Osteoblast (primary cell): ENCODE measurements at places on chromosomes 12 and 14. TPM values are rescaled to one million over a fixed set of nuclear protein-coding genes. Genes with fewer than 3 reads are reported as not detected.
A peak's percentile ranks its signal among the peaks of the same experiment; 100 is the strongest.

DNA sequence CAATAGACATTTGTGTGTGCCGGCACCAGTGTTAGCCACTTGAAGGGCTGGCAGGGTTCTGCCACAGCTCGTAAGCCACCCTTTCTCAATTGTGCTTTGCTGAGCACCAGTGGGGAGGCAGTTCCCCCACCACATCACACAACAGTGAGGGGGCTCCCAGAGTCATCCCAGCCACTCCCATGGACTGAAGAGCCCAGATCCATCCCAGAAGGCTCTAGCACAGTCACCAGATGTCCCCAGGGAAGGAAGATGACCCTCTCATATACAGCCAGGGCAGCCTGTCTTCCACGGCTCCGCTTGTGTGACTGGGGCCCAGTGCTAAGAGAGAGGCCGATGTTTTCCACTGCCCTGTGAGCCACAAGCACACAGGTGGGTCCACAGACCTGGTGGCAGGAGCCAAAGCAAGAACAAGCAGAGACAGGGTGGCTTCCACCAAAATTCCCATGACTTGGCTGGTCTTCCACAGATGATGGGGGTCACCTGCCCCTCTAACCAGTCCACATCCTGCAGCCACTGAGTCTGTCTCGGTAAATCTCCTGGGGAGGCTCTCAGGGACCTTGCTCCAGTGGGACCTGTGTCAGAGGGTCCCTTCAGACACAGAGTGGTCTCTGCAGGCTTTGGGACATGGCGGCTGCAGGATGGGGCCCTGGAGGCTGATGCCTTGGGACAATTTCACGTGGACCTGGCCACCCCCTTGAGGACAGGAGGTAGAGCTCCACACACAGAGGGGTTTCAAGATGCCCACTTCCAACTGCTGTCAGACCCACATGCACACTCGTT is 71.9 kb upstream of the DDX11 start:
- peaks cover 17% of the 10 kb centered on the region for H3K4me1 ChIP-seq

CCDC63 gene
- total RNA-seq: not detected in 2 replicates

DNA sequence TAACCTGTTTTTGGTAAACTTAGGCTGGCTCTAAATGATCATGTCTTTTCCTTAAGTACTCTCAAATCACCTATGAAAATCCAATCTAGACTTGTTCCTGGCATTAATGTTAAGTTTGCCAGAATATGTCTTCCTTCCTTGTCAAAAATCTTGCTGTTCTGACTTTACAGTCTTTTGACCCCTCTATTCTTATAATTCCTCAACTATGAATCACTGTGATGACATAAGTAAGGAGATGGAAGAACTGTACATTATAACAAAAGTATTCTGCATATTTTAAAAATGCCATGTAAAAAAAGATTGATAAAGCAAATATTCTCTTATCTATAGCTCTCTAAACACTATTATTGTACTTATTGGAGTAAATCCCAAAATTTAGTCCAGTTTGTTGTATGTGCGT is 51.4 kb upstream of the BAZ1A start:
- peaks cover 7% of the 10 kb centered on the region for H3K4me1 ChIP-seq
- H3K27me3 ChIP-seq: no peaks in the 10 kb centered on the region
- peak; percentile 84 for DNase-seq
- H3K27ac ChIP-seq: no peak overlapping the region
- H3K4me3 ChIP-seq: no peak overlapping the region

IFT81 gene
- total RNA-seq: 18.5 and 20.6 TPM in 2 replicates

FERMT2 gene
- 220 and 280 TPM in 2 replicates for total RNA-seq

EPYC gene
- total RNA-seq: 1.8 TPM in 2 replicates

DNA sequence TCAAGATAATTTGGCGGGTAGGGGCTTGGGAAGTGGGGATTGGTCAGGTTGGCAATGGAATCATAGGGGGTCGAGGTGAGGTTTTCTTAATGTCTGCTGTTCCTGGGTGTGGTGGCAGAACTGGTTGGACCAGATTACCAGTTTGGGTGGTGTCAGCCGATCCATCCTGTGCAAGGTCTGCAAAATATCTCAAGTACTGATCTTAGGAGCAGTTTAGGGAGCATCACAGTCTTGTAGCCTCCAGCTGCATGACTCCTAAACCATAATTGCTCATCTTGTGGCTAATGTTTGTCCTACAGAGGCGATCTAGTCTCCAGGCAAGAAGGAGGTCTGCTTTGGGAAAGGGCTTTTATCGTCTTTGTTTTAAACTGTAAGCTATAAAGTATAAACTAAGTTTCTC is 868.4 kb downstream of the DIO2 start:
- H3K27ac ChIP-seq: no peak overlapping the region
- no peaks in the 10 kb centered on the region for H3K4me1 ChIP-seq
- H3K4me3 ChIP-seq: no peak overlapping the region

PDZRN4 gene
- not detected in 2 replicates for total RNA-seq

GRCh38 chr12:24534622-24535021 is 414.3 kb downstream of the BCAT1 start:
- no peaks in the 10 kb centered on the region for H3K27me3 ChIP-seq
- H3K4me3 ChIP-seq: no peak overlapping the region
- H3K36me3 ChIP-seq: no peaks in the 10 kb centered on the region

DNA sequence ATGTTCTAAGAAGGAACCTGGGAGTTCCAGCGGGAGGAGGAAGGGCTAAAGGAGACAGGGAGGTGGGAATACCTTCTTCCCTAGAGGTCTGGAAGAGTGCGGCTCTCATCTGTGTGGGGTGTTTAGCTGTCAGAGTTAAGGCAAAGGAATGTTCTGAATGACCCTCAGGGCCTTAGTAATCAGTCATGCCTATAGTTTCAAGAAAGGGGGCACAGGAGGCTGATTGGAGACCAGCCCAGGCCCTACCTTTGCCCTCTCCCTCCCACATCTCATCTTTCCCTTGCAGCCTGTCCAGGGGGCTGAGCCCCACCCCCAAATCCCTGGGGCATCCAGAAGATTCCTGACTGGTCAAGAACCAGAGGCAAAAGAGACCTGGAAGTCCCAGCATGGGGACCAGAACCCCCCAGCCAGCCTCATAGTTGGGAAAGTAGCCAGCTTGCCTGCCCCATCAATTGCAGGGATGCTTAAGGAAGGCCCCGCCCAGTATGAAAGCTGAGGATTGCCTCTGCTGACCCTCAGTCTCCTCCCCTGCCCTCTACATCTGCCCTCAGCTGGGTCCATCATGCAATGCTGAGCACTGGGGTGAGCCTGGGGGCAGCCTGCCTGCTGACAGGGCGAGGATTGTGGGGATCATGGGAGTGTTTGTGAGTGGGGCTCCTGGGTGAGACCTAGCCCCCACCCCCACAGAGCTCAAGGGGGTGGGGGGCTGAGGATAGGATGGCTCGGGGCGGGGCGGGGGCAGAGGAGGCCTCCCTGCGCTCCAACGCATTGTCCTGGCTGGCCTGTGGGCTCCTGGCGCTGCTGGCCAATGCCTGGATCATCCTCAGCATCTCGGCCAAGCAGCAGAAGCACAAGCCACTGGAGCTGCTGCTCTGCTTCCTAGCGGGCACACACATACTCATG is 1.8 kb downstream of the GPR162 start:
- H3K4me3 ChIP-seq: no peak overlapping the region
- peak; percentile 77 for DNase-seq
- H3K27ac ChIP-seq: no peak overlapping the region

- no peaks in the 10 kb centered on the region for H3K36me3 ChIP-seq
- H3K27me3 ChIP-seq: no peaks in the 10 kb centered on the region
- H3K4me1 ChIP-seq: peaks cover 13% of the 10 kb centered on the region
- DNase-seq: no peak
Measured at GRCh38 chr12:19894803-19895202, 455.5 kb downstream of the AEBP2 start.

DNA sequence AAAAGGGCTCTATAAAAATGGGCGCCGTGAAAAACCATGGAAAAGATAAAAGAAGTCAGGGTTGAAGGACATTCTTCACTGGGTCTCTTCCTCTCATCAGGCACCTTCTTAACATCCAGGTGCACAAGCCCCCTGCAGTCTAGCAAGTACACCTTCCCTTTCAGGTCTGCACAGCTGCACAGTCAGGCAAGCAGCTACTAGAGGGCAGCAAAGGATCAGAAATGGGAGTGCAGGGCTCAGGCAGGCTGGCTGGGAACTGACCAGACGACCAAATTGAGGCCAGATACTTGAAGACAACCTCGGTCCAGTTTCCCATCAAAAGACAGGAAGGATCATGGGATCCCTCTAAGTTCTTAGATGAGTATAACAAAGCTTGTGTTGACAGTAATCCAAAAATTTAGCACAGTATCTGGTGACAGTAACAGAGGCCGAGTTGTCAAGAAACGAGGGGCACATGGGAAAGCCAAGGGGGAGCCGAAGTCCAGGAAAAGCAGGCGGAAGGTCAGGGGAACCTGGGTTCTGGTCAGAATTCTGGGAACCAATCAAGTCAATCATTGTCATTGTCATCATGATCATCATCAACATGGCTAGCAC is 10.1 kb upstream of the GRIP1 start:
- H3K4me3 ChIP-seq: no peak overlapping the region
- peaks cover 7% of the 10 kb centered on the region for H3K27me3 ChIP-seq
- H3K36me3 ChIP-seq: no peaks in the 10 kb centered on the region

NANOG gene
- total RNA-seq: under 0.01 TPM in 1 of 2 replicates, not detected in the other

GPR65 gene
- under 0.01 TPM in 2 replicates for total RNA-seq

KRT74 gene
- not detected in 2 replicates for total RNA-seq

DNA sequence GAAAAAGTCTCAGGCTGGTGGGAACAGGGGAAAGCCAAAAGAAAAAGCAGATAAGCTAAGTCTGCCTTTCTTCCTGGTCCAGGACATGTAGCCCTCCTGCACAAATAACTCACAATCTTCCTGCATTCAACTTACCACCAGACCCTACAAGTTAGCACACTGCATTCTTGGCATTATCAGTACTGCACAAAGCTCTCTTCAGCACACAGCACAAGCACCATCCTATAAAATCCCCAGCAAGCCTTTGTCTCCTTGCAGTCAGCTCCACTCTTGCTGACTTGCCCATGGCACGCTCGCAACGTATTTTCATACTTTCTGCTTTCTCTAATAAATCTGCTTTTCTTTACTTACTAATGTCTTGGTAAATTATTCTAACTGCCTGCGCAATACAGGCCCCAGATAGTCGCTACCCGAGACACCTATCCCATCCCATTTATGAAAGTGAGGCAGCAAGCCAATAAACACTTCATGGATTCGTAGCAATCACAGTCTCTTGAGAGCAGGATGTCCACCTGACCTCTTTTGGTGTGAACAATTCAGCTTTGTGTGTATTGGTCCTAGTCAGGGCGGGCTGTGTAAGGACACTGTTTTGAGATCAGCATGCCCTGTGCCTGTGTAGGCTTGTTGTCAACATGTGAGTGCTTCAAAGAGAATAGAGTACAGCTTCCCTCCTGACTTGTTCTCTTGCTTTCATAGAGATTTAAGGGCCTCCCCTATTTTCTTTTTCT is 49.0 kb downstream of the TMEM117 start:
- no peaks in the 10 kb centered on the region for H3K36me3 ChIP-seq
- H3K27ac ChIP-seq: no peak overlapping the region
- H3K27me3 ChIP-seq: no peaks in the 10 kb centered on the region
- no peak overlapping the region for H3K4me3 ChIP-seq

DNA sequence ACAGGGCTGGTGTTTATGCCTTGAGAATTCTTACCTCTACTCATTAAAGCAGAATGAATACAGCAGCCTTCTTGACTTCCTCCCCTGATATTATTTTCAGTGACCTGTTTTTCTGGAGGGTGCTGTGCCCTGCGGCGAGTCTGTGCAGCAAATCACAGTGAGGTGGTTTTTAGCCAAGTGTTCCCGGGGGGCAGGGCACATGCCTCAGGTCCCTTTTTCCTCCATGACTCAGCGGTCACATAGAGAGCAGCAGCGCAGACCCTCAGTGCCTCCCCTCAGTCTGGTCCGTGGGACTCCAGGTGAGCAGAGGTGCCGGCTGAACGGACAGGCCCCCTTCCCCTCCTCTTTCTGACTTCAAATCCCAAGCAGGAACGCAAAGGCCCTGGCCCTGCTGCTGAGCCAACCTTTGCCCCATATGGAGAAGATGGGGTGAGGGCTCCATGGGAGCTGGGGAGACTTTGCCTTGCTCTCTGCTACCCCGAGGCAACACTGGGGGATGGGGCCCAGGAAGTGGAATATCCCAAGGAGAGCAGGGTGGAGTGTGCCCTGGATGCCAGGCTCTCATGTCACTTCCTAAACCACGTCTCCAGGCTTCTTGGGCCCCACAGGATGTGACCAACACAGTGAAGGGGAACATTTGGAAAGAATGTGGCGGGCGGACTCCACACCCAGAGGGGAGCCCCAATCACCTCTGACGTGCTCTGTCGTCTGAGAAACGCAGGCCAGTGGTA is 90.0 kb downstream of the DHRS2 start:
- H3K4me3 ChIP-seq: no peak overlapping the region
- H3K4me1 ChIP-seq: no peaks in the 10 kb centered on the region
- no peaks in the 10 kb centered on the region for H3K36me3 ChIP-seq
- DNase-seq: no peak

MCRS1 gene
- total RNA-seq: 51.0 and 56.5 TPM in 2 replicates

DNA sequence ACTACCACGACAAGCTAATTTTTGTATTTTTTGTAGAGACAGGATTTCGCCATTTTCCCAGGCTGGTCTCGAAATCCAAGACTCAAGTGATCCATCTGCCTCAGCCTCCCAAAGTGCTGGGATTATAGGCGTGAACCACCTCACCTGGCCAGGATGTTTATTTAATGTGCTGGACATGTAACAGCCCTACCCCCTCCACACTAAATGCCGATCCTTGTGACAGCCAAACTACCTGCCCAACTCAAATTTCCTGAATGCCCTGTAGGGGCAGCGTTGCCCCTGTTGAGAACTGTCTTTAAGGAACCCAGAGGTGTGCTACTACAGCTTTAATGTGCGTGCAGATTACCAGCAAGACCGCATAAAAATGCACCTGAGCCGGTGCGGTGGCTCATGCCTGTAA is 48.1 kb downstream of the KCNK13 start:
- H3K27ac ChIP-seq: no peak overlapping the region
- no peaks in the 10 kb centered on the region for H3K36me3 ChIP-seq
- no peak overlapping the region for H3K4me3 ChIP-seq
- H3K4me1 ChIP-seq: peaks cover 6% of the 10 kb centered on the region
- peaks cover 16% of the 10 kb centered on the region for H3K27me3 ChIP-seq

GRCh38 chr14:69768873-69769272 is 1.9 kb downstream of the SRSF5 start:
- H3K27me3 ChIP-seq: no peaks in the 10 kb centered on the region
- H3K4me1 ChIP-seq: peaks cover 20% of the 10 kb centered on the region
- no peak for DNase-seq
- H3K4me3 ChIP-seq: peak overlapping the region; percentile 100

TRHDE gene
- under 0.01 and 0.59 TPM in 2 replicates for total RNA-seq

DNA sequence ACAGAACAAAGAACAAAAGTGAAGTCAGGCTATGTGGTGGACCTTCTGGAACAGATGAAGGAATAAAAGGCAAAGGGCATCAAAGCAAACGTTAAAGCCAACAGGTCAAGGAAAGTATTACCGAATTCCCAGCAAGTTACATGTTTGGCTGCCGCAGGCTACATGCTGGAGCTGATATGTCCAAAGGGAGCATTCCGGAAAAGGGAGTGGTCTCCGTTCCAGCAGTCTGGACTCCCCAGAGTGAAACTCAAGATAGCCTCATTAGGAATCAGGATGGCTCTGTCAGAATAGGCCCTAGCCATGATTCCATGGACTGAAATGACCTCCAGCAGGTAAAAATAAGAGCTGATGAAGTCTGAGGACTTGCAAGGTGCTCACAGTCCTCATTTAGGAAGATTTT is 379.8 kb upstream of the PRICKLE1 start:
- no peak for DNase-seq
- no peak overlapping the region for H3K4me3 ChIP-seq
- H3K27me3 ChIP-seq: no peaks in the 10 kb centered on the region
- H3K27ac ChIP-seq: no peak overlapping the region
- no peaks in the 10 kb centered on the region for H3K4me1 ChIP-seq

GRCh38 chr14:69812711-69813110 is 15.7 kb upstream of the SLC10A1 start:
- peaks cover 17% of the 10 kb centered on the region for H3K27me3 ChIP-seq
- no peaks in the 10 kb centered on the region for H3K36me3 ChIP-seq
- no peak overlapping the region for H3K4me3 ChIP-seq
- H3K27ac ChIP-seq: no peak overlapping the region

ASPG gene
- under 0.01 TPM in 1 of 2 replicates, not detected in the other for total RNA-seq

NPFF gene
- not detected in 2 replicates for total RNA-seq
